Stimulated activated CD4-positive, alpha-beta T cell treated with anti-CD3 and anti-CD28 coated beads, Interleukin-1b, Interleukin-23, amount 100 ng/mL, for 24 hours (primary cell): ENCODE measurements at places on chromosomes 3 and 15.

GRCh38 chr15:79994615-79995014 lies 23.6 kb upstream of the BCL2A1 start:
- DNase-seq: no peak

- no peak for DNase-seq
These were observed 27.7 kb downstream of the GRIP2 start for GRCh38 chr3:14512281-14512941.

DNA sequence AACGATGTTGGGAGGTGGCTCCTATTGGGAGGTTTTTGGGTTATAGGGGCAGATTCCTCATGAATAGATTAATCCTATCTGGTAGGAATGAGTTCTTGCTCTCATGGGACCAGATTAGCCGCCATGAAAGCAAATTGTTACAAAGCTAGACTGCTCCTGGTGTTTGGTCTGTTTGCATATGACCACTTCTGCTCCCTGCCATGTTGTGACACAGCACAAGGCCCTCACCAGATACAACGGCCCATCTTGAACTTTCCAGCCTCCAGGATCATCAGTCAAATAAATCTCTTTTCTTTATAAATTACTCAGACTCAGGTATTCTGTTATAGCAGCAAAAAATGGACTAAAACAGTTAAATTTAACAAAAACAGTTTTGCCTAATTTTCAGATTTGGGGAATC lies 34.4 kb downstream of the TRIM42 start:
- no peak for DNase-seq

DNA sequence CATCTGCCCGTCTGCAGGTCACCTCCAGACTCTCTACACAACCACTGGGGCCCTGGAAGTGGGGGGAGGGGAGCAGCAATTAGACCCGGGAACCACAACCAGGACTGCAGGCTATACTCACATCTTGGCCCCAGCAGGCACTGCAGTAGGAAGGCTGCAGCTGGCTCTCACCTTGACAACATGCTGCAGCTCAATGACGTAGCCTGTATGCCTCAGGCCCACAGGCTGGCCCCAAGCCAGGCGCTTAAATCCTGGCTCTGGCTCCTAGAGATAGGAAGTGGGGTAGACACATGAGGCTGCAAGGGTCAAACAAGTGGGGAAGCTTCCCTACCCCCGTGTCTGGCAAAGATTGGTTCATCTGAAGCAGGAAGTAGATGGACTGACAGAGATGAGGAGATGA lies 4.6 kb upstream of the QRICH1 start:
- DNase-seq: no peak

DNA sequence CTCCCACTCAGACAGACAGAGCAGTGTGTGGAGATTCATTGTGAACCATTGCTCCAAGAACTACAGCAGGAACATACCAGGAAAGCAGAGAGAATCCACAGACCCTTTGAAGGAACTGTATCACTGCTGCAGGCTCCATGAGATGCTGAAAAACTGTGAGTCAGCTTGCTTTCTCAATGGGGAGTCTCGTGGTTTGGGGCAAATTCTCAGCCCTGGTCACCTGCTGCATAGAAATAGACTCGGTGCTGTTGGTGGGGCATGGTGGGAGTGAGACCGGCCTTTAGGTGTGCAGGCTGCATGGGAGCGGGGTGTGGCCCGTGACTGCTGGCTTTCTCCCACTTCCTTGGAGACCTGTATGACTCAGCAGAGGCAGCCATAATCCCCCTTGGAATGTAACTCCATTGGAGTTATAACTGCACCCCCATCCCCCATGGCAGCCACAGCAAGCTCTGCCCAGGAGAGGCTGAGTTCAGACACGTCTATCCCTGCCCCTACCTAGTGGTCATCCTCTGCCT lies 35.6 kb downstream of the ALCAM start:
- no peak for DNase-seq

GRCh38 chr15:37880009-37880834 lies 54.2 kb upstream of the TMCO5A start:
- DNase-seq: no peak

GRCh38 chr3:177249203-177249602 lies 51.9 kb upstream of the TBL1XR1 start:
- DNase-seq: no peak

DNA sequence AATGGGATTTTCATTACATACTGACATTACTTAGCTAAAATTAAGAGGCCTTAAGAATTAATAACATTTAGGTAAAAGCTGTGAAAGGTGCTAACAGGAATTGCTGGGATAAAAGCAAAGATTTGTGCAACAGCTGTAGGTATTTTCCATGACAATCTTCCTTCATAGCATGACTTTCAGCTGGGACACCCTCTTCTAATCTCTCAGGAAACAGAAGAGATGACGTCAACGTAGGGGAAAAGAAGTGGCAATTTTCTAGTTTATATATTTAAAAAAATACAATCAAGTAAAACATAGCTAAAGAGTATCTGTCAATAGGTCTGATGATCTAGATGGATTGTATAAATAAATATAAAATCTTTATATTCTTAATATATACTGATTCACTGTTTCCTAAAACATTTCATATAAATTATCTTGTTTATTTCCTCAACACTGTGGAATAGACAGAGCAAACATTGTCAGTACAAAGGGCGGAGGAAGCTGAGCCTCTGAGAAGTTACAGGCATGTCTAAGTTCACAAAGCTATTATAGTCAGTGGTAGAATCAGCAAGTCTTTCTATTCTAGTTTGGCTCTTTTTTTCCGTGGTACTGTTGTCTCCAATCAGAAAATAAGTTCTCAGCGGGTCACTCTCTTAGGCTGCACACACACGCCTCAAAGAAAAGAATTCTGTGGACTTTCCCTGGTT lies 217.0 kb downstream of the P3H2 start:
- DNase-seq: no peak

- no peak for DNase-seq
These were observed 35.9 kb downstream of the ADCY5 start for GRCh38 chr3:123412811-123413604.

- no peak for DNase-seq
These were observed 17.5 kb downstream of the CCR8 start for GRCh38 chr3:39346785-39347585.

DNA sequence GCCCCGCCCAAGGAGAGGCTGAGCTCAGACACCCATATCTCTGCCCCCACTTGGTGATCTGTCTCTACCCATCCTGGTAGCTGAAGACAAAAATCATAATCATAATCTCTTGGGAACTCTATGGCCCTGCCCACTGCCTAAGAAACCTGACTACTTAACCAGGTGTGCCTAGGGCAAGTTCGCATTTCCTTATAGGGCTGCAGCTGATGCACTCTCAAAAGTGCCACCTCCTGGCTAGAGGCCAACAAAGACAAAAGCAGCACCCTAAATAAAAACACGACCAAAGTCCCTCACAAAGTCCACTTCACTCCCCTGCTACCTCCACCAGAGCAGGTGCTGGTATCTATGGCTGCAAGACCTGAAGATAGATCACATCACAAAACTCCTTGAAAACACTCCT lies 250.4 kb upstream of the SLITRK3 start:
- DNase-seq: no peak

- no peak for DNase-seq
These were observed 19.7 kb upstream of the CLN6 start for GRCh38 chr15:68249058-68249713.

DNA sequence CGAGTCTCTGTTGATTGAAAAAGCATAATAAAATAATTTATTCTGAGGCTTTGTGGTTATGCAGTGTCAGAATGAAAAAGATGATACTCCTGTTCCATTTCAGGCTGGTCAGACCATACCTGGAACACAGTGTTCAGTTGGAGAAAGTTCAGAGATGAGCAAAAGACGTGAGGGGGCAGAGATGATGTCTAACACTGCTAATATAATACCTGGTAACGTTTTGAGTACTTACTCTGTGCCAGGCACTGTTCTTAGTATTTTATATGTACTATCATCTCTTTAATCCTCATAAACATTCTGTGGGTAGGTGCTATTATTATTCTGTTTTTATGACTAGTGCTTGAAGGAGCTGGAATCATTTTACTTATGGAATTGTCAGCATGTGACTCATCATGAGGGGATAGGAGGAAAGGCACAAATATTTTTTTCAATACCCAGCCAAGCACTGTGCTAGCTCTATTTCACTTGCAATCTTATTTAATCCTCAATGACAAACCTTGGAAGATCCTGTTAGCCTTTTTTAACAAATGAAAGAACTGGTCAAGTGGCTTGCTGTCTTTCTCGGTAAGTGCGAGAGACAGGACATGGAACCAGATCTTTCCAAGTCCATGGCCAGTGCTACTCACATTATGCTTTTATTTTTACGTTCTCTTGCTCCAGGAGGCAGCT lies 31.8 kb downstream of the IQGAP1 start:
- DNase-seq: no peak

DNA sequence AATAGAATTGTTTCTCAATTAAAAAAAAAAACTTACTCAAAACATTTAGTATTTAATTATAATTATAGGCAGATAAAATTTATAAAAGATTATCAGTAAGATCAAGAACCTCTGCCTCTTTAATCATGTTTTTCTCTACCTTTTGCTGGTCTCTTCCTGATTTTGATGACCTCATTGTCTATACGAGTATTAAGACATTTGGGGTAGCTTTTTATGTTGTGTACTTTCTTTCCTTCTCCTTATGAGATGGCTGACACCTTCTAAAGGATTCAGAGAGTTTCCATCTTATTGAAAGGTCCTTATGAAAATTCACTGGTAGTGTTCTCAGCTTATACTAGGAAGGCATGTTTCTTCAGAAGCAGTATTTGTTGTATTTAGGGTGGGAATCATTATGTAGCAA lies 426.3 kb downstream of the LPP start:
- no peak for DNase-seq

DNA sequence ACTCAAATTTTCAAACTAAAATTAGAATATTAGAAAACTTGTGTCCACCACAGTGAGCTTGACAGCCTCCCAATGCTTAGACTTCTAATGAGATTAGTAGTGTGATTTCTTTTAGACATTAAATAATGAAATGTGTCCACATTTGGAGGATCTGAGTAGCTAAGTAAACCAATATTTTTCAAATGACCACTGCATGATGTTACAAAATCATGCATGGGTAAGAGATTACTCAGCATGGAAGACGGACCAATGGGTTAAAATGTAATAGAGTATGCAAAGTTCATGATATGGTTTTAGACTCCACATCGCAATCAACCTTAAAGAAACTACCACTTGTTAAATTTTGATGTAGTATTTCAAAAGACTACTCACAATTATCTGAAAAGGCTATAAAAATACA lies 130.6 kb downstream of the IMPG2 start:
- no peak for DNase-seq

GRCh38 chr3:5750091-5750490 lies 562.6 kb downstream of the EDEM1 start:
- DNase-seq: no peak

DNA sequence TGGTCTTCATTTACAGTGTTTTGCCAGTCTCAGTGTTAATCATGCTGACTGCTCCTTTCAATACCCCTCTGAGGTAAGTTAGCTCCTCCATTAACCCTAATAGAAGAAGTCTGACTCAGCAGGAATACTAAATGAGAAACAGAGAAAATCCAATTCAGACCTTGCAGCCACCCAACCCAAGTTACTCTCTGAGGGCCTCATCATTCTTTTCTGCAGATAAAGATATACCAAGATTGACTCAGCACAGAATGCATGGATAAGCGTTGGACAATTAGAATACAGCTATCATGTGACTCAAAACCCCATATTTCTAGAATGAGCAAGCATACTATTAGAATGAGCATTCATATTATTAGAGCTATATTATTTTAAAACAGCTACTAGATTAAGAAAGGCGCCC lies 389.1 kb upstream of the SGO1 start:
- no peak for DNase-seq

DNA sequence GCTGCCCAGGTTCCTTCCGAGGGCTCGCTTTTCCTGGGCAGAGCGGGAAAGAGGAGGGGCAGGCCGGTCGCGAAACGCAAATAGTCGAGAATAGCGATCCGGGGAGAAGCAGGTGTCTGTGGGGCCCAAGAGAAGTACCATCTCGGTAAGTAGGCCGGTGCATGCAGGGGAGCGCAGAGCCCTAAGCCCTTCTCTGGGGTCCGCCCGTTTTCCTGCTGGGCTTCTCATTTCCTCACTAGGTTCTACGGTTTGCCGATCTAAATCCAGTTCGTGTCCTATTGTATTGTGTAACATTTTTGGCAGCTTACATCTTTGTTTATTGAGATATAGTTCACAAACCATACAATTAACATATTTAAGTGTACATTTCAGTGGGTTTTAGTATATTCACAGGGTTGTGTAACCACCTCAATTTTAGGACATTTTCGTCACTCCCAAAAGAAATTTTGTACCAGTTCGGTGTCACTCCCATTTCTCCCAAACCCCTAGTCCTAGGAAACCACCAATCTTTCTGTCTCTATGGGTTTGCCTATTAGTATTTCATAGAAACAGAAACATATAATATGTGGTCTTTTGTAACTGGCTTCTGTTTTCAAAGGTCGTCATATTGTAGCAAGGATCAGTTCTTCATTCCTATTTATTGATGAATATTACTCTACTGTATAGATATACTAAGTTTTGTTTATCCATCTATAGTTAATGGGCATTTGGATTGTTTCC lies 6.8 kb upstream of the TRIM69 start:
- no peak for DNase-seq
